ENCODE measurements at places on chromosomes 5 and 9.

- no peak for DNase-seq
Observed at GRCh38 chr9:73426269-73426668, 274.6 kb downstream of the ANXA1 start.

- DNase-seq, result no peak
Observed at GRCh38 chr5:160397492-160397891, 2.4 kb downstream of the FAM200C start.

GRCh38 chr5:78362220-78362619, 1.8 kb downstream of the SCAMP1 start:
- DNase-seq, result no peak

DNA sequence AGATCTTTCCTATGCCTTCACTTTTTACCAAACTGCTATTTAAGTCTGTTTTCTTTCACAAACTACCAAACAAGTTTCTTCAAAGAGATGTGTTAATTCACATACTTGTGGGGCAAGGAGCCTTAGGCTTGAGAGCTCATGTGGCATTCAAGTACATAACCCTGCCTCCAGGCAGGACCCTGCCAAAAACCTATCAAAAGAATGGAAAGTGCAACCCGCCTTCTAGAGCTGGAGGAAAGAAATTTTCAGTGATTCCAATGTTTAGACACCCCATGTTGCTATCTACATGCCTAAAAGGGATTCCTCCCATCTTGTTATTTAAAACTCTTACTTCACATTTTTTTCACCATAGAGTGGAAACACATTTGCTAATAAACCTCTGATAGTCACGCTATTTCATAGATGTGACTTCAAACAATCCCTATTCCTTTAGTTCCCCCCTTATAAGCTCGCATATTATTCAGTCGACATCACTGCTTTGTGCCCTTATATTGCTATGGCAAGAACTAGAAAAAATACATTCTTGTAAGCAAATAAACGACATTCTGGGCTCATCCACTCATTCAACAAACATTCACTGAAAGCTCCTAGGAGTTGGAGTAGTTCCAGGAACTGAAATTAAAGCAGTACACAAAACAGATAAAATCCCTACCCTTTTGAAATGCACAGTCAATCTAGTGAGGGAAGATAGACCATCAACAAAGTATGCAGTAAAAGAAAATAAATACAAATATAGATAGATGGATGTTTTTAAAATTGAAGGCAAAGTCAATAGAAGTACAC, 518.1 kb downstream of the ELAVL2 start:
- no peak for DNase-seq

DNA sequence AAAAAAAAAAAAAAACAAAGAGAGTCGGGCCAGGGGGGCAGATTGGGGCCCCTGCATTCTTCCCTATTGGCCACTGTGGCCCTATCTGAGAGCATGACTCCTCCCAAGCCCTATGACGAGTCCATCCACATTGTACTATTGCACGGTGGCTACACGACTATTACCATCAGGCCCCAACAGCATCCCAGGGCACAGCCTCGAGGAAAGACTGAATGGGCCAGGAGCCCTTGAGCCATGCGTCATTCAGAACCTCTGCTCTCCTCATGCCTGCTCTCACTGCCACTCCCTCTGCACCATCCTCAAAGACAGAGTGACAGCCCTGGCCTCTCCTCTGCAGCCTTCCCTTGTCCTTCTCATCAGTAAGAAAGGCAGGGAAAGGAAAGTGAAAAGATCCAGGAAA, 20.2 kb upstream of the ORM1 start:
- no peak for DNase-seq

DNA sequence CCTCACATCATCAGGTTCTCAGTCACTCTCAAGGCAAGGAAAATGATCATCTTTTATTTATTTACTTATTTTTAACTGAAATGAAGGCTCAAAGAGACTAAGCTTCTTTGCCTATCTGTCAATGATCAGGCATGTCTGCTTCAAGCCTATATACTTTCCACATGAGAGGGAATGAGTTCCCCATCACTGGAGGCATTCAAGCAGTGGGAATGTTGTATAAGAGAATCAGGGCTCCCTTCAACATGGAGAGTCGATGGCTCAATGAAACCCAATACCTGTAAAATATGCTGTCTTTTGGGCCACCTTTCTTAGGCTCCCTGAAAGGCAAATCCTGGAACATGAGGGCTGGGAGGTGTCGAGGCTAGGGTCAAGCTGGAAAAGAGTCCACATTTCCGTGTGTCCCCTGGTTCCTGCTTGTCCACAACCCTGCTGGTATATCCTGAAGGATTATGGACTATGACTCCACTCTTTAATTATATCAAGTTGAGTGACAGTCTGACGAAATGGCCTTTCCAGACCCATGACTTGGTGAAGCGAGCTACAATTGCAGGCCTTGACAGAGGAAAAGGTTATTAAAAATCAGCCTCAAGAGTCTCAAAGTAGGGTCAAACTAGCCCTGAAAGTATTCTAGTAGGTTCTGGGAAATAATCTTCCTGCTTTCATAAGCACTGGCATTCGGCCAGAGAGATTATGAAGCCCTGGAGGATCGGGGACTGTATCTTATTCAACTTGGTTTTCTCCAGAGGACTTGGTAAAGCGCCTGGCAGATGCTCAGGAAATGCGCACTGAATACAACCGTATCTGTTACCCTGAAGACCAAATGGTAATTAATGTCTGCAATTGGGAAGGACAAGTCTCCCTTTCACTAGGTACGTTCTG, 145.9 kb upstream of the TBC1D2 start:
- DNase-seq, result no peak

DNA sequence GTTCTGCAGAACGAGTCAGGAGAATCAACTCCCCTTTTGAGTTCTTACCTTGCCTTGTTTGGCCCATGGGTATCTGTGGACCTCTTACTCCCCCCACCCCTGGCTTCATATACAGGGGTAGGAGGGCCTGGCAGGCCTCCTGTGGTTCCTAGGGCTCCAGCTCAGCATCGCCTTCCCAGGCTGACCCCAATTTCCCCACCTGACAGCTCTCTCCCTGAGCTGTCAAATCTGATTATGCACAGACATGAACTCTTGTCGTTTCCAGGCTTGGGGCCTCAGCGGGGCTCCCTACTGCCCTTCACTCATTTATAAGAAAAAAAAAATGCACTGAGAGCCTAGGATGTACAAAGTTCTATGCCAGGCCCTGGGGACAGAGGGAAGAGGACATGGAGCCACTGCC, 67.9 kb downstream of the PTPN3 start:
- no peak for DNase-seq

- DNase-seq, result no peak
Observed at GRCh38 chr9:23412046-23412445, 414.0 kb downstream of the ELAVL2 start.

All from naive thymus-derived CD8-positive, alpha-beta T cell (primary cell).